ENCODE measurements at places on chromosomes 7 and 10.

GRCh38 chr10:110502072-110502845, 4.6 kb downstream of the DUSP5 start:
- no peak for DNase-seq

- no peak for DNase-seq
Measured at GRCh38 chr7:100091411-100092181, 2.8 kb downstream of the COPS6 start.

- no peak for DNase-seq
Measured at GRCh38 chr10:80203835-80204676, 1.3 kb downstream of the ANXA11 start.

DNA sequence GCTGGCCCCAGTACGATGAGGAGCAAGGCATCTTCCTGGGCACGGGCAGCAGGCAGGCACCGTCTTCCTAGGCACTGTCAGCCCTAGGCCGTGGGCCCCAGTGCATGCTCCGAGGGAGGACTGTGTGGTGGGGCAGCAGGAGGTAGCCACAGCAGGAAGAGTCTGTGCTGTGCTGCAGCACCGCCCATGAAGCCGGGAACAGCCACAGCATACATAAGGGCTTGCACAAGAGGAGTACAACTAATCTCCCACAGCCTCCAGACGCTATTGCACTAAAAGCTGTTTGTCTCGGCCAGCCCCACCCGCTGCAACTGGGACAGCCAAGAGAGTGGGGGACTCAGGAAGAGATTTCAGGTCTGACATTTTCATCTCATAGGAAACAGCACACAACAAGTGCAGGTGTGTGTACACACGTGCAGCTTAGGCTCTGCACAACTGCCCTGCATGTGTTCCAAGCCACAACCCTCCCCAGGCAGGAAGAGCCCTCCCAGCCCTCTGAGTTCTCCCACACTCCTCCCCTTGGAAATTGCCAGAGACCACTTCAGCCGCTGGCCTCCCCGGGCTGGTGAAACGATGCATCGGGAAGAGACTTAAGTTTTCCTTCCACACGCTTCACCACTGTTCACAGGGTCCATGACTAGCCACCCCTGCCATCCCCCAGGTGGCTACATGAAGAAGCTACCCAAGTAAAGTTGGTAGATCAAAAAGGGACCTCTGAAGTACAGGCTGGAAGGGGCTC, 88.1 kb upstream of the DDC start:
- no peak for DNase-seq

DNA sequence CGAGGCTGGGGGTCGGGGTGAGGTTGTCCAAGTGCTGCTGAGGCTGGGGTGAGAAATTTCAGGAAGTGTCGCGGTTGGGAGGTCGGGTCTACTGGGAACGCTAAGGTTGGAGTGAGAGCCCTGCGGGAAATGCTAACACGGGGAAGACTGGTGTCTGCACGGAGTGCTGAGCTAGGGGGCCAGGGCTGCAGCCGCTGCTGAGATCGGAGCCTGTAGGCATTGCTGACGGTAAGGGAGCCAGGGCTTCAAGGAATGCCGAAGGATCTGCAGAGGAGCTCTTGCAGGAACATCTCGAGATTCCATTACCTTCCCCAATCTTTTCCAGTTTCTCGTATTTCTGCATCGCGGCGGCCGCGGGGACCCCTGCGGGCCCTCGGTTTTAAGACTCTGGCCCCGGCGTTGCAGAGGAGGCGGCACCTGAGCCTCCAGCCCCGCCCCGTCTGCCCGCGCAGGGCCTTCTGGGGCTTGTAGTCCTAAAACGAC, at the start of gene CDK5:
TSS of gene CDK5 (minus strand) at position 392 of the 483 bp plus-strand sequence. CDS start at position 343, 49 bp downstream.
- no peak for DNase-seq

DNA sequence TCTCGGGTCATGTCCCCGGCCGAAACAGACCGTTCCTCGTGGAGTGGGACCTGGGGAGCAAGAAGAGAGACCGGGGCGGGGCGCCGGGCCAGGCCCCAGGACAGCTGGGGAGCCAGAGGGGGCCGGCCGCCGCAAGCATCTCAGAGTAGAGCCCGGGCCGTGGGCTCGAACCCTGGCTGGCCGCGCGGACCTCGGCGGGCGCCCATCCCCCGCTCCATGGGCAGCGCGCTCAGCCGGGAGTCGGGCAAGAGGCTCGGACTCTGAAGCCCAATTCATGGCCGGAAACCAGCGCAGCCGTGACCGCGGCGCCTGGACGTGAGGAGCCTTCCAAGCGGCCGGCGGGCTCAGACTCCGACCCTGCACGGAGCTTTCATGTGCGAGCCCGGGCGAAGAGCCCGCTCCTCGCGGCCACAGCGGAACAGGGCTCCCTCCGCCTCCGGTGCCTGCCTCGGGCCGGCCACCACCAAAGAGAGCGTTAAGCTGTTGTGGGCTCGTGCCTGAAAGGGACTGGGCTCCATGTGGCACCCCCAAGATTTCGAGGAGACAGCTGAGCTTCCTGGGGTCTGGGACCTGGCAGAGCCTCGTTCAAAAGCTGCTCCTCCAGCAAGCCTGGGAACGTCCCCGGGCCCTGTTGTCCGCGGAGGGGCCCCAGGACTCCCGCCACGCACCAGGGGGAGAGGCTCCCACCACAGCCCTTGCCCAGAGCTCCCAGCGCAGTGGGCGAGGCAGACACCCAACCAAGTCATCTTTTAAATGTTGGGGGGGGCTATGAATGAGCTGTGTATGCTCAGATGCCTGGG, 757 bp upstream of the GRID1 start:
- DNase-seq, result no peak

DNA sequence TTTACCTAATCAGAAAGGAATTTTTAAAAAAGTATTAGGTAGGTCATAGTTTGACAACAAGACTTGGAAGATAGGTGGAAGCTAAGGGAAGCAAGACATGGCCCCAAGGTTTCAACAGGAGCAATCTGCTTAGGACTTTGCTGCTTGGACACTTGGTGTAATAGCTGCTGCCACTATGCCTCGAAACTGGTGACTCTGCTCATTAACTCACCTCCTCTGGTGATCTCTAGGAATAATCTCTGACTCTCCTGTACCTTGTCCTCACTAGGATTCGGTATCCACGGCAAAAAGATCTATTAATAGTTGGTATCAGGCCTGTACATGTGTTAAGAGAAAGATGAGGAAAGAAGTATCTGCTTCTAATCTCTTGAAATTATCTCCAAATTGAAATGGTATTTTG, 53.1 kb downstream of the PTEN start:
- no peak for DNase-seq

DNA sequence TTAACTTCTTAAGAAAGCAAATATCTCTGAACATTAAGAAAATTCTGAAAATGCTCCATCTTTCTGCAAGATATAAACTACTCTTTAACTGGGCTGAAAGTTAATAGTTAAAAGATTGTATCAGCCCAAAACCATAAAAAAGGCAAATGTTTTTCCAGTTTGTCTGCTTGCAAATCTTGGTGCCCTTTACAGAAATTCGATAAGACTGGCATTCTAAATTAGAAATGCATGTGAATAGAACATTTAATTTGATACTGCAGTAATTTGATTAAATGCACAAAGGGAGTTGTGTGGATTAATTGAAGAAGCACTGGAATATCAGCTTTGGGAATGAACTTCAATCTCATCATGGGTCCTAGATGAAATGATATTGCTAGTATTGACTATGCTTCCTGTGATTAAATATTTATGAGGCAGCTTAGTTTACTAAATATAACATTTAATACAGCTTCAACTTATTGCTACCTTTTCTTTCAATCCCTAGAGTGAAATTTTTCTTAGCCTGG, 78.4 kb downstream of the IQUB start:
- no peak for DNase-seq

DNA sequence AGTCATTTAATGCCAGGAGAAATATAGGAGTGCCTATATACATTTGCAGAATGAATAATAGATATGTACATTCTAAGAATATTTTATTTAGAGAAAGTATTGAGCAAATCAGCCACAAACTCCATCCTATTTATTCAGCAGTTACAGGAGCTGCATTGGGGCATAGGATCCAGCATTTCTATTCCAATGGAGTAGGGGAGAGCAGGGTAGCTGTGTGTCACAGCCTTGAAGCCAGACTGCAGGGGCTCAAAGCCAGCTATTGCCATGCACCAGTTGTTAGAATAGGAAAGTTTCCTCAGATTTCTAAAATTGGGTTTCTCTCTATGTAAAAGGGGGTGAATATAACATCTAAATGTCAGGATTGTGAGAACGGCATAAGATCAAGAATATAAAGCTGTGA, 116.8 kb upstream of the MYO3A start:
- DNase-seq, result no peak

- DNase-seq, result no peak
Measured at GRCh38 chr10:80517416-80518142, 20.1 kb upstream of the SH2D4B start.

DNA sequence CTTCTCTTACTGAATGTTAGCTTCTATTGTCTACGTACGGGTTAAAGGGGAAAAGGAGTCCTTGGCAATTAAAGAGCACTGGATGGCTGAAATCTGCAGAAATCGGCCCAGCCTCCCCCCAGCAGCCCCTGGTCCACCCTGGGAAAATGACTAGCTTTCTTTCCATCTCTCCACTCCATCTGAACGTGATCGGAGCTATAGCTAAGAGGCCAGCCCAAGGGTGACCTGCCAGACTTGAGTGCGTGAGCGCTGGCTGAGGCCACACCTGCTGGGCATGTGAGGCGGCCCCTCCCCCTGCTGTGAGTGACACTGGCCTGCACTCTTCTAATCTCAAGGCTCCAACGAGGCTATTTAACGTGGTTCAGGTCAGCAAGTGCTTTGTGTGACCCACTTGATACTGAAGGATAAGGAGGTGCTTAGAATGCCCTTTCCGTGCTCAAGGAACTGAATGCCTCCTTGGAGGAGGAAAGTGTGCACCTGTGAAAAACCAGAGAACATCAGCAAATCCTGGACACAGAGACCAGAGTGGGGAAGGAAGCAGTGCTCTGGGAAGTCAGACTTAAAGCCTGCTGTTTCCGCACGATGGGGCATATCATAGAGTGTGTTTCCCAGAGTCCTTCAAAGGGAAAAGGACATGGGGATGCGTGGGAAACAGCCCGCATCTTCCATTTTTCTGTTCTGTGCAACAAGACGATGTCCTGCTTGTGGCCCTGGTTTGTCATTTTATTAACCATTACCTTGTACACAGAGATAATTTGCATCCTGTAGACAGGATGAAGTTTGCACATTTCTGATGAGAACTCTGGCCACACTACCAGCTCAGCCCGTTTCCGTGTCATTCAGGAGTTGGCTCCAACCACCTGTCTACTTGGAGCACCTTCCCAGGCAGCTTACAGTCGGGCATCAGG, 12.5 kb upstream of the MNX1 start:
- DNase-seq, result no peak

GRCh38 chr7:121985476-121986030, 112.6 kb downstream of the PTPRZ1 start:
- DNase-seq, result no peak

- no peak for DNase-seq
Measured at GRCh38 chr7:99047526-99048077, 96.3 kb downstream of the SMURF1 start.

- DNase-seq, result no peak
Measured at GRCh38 chr7:33721895-33722294, 183.4 kb upstream of the BMPER start.

DNA sequence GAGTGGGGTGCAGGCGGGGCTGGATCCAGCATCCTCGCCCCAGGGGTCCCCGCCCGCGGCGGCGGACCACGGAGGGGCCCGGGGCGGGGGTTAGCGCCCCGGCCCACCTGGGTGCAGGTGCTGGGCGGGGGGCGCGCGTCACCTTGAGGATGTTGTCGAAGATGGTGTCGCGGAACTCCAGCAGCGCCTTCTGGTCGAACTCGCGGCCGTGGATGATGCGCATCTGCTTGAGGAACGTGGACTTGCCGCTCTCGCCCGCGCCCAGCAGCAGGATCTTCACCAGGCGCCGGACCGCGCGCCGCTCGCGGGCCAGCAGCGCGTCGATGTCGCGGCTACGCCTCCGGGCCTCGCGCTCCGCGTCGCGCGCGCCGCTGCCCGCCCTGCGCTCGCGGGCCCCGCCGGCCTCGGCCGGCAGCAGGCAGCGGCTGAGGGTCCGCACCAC, 376 bp downstream of the GNA12 start:
- no peak for DNase-seq

- no peak for DNase-seq
Measured at GRCh38 chr7:29611941-29612544, 48.4 kb downstream of the PRR15 start.

- no peak for DNase-seq
Measured at GRCh38 chr7:1675036-1675671, 5.1 kb downstream of the ELFN1 start.

- DNase-seq, result no peak
Measured at GRCh38 chr10:67819768-67820204, 18.2 kb downstream of the DNAJC12 start.

GRCh38 chr7:14787551-14787950, 115.0 kb downstream of the DGKB start:
- DNase-seq, result no peak

DNA sequence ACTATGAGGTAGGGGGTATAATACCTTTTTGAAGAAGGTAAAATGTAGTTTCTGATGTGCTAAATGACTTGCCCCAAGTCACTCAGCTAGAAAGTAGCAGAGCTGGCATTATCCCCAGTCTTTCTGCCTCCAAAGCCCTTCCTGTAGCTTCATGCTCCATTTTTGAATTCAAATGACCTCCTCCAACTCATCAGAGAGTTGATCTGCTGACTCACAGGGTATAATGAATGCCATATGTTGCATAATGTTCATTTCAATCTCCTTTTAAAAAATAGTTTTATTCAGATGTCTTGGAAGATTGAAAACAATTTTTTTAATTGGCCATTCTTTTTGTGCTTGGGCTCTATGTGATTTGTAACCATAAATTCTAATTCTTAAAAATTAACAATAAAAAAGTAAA, 272.8 kb upstream of the IMMP2L start:
- DNase-seq, result no peak

- DNase-seq, result no peak
Measured at GRCh38 chr10:2414039-2414438, 653.3 kb upstream of the PFKP start.

GRCh38 chr10:126147866-126148587, 240.2 kb downstream of the ADAM12 start:
- no peak for DNase-seq

DNA sequence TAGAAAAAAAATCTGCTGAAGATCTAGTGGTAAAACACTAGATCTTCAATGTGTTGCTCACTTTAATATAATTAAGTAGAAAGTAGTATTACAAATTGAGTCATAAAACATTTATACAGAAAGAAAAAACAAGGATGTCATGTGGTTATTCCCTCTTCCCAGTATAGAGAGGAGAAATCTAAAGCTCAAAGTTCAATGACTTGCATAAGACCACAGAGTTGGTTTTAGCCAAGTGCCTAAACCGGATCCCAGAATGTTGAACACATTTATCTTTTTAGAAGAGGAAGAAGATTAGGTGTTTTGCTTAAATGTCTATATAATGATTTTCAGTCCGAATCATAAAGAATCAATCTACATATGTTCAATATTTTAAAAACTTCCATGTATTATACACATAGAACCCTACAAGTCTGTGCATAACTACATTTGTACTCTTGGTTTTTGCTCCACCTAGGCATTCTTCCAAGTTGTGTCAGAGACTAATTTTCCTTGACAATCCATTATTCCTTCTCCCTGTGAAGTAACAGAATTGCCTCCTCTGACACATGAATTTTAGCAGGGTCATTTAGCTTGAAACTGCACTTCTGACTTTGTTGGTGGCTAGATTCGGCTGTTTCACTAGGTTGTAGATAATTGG, 389.2 kb downstream of the MAGI2 start:
- no peak for DNase-seq

- no peak for DNase-seq
Measured at GRCh38 chr10:114401195-114401791, 3.0 kb downstream of the AFAP1L2 start.
